ENCODE measurements at places on chromosomes 5 and 9. TPM values are rescaled to one million over a fixed set of nuclear protein-coding genes. Genes with fewer than 3 reads are reported as not detected.

Gene PCDHB9
- total RNA-seq: 0.28 TPM

Gene PLAC8L1
- 0.38 TPM for total RNA-seq

Gene CATSPER3
- total RNA-seq: 0.19 TPM

Gene SLC6A7
- total RNA-seq: not detected

Gene PDE6A
- total RNA-seq: under 0.01 TPM

Gene PTGER4
- 39.5 TPM for total RNA-seq

Gene LECT2
- total RNA-seq: not detected

Gene TMEM174
- total RNA-seq: not detected

Gene CXCL14
- not detected for total RNA-seq

Gene NUDCD2
- 5.6 TPM for total RNA-seq

Gene MROH2B
- not detected for total RNA-seq

Gene LCN15
- not detected for total RNA-seq

Gene FGFR4
- total RNA-seq: 0.09 TPM

Gene MLANA
- not detected for total RNA-seq

Gene SLC36A3
- total RNA-seq: not detected

Gene PCDHGA4
- total RNA-seq: 5.0 TPM

Gene PCDHB5
- total RNA-seq: 0.56 TPM

Gene MEIKIN
- total RNA-seq: not detected

Gene ANKRD34B
- total RNA-seq: not detected

Gene GARIN3
- not detected for total RNA-seq

Gene COL23A1
- not detected for total RNA-seq

Gene PRKACG
- not detected for total RNA-seq

Gene PCDHGB7
- total RNA-seq: 5.8 TPM

Gene BOD1
- 65.3 TPM for total RNA-seq

Gene ASB6
- total RNA-seq: 11.1 TPM

Gene WHRN
- under 0.01 TPM for total RNA-seq

Gene TTC16
- total RNA-seq: not detected

Gene C8G
- 0.19 TPM for total RNA-seq

Gene NTNG2
- 0.28 TPM for total RNA-seq

Gene ACSL6
- total RNA-seq: 0.47 TPM

Gene SPINK7
- total RNA-seq: not detected

Gene TMEM167A
- total RNA-seq: 47.1 TPM

Gene SEMA4D
- total RNA-seq: 3.4 TPM

Gene PCDHGA6
- total RNA-seq: 2.2 TPM

Gene HARS1
- total RNA-seq: 79.3 TPM

Gene LCN9
- not detected for total RNA-seq

Gene SNX24
- 8.7 TPM for total RNA-seq

Gene SPINK4
- not detected for total RNA-seq

Gene TMEFF1
- 6.4 TPM for total RNA-seq

Gene SOWAHA
- total RNA-seq: not detected

Gene CD72
- total RNA-seq: not detected

Gene MYORG
- total RNA-seq: 2.4 TPM

Gene CNTNAP3
- 60.5 TPM for total RNA-seq

Gene TEK
- 91.3 TPM for total RNA-seq

Gene WDR31
- total RNA-seq: 0.75 TPM

Gene MED22
- total RNA-seq: 13.2 TPM

Gene CYLC2
- not detected for total RNA-seq

Gene PAIP1
- total RNA-seq: 64.6 TPM

Gene CDC20B
- not detected for total RNA-seq

Gene CCL27
- total RNA-seq: not detected

Gene RANBP17
- 12.4 TPM for total RNA-seq

Gene SHOC1
- under 0.01 TPM for total RNA-seq

Gene C9orf50
- total RNA-seq: 0.09 TPM

Gene NR5A1
- not detected for total RNA-seq

Gene GRPEL2
- total RNA-seq: 29.4 TPM

Gene TRPM3
- total RNA-seq: 1.1 TPM

Gene NEUROG1
- total RNA-seq: not detected

Gene PCDHA1
- not detected for total RNA-seq

All from endothelial cell of coronary artery (primary cell).